ENCODE measurements at places on chromosomes 6 and 20. TPM values are rescaled to one million over a fixed set of nuclear protein-coding genes. Genes with fewer than 3 reads are reported as not detected.

Gene PFDN6
- total RNA-seq, result 113 TPM

Gene DEK
- total RNA-seq, result 69.1 TPM

Gene SLPI
- 11.8 TPM for total RNA-seq

Gene EPB41L2
- 40.7 TPM for total RNA-seq

Gene ROS1
- 0.17 TPM for total RNA-seq

Gene EDN1
- 36.7 TPM for total RNA-seq

Data from A549 treated with GW870086 at 1 μM for 4 hours (cell line).